ENCODE measurements at places on chromosomes 13 and 19.

DNA sequence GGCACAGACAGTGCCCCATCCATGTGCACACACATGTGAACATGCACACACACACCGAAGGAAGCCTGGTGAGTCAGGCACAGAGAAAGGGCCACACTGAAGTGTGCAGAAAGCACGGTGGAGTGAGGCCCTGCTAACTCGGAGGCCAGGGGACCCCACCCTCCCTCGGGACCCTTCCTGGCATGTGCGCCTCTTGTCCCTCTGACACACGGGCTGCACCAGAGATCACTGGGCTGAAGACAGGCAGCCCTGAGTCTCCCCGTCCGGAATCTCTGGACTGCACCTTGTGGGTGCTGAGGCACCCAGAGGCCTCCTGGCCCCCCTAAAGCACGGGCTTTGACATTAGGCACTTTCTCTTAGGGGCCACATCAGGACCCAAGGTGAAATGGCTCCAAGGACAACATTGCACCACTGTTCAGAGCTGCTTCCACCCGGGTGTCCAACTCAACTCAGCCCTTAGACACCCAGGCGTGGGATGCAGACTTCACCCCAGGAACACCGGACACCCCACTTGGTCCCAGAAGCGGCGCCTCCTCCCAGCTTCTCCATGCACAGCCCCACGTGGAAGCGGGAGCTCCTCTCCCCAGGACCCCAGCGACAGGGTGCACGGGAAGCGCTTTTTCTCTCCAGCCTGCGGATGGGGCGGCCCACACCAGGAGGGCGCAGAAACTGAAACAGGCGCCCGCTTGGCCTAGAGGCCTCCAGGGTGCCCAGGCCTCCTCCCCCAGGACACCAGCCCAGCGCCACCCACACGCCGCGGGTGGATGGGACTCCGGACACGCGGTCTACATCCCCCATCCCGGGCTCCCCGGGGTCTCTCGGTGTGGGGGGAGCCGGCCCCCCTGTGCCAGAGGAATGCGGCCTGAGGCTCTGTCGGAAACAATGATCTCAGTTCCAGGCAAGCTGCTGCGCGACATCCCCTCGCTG is 90.2 kb downstream of the SPACA7 start:
- no peak for DNase-seq

GRCh38 chr13:83996415-83996814 is 114.1 kb upstream of the SLITRK1 start:
- no peak for DNase-seq

- peak; percentile 87 for DNase-seq
These were observed 8.9 kb downstream of the ISYNA1 start for GRCh38 chr19:18428787-18429674.

DNA sequence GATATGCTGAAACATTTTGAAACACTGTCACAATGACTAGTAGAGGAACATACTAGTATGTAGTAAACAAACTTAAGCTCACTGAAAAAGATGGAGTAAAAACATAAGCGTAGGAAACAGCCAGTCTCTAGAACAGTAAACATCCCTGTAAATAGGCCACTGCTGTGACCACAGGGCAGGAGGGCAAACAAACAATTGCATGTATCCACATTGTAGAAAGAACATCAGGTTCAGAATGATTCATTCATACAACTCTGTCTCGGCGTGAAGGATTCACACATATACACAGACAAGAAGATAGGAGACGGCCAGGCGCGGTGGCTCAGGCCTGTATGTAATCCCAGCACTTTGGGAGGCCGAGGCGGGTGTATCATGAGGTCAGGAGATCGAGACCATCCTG is 390.1 kb downstream of the IRS2 start:
- no peak for DNase-seq

DNA sequence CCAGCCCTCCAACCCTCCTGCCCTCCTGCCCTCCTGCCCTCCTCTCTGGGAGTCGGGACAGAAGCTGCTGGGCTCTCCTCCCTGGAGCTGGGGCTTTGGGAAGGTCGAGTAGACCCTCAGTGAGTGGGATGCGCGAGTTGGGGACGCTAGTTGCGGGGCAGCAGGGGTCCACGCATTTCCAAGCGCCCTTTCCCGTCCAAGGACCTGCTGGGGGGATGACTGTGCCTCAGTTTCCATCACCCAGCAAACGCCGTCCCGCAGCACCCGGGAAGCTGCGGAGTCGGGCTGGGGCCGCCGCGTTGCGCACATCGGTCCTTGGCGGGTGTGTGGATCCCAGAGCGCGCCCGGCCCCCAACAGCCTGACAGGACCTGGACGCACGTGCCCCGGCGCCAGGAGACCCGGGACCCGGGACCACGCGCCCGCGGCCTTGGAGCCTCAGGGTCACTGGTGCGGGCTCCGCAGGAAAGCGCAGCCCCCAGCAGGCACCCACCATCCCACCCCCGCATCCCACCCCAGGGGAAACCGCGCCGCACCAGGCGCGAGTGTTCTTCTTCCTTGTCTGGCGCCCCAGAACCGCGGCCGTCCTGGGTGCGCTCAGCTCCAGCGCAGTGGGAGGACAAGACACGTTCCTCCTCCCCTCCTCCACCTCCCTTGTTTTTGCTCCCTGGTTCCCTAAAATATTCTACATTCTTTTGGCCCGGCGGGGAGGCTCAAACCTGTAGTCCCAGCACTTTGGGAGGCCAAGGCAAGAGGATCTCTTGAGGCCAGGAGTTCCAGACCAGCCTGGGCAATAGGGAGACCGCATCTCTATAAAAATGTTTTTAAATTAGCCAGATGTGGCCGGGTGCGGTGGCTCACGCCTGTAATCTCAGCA is 9.2 kb downstream of the ONECUT3 start:
- DNase-seq, result no peak

GRCh38 chr13:111322916-111323331 is 2.5 kb downstream of the TEX29 start:
- DNase-seq, result no peak

GRCh38 chr19:2064788-2065524 is 13.9 kb upstream of the MKNK2 start:
- DNase-seq, result no peak

DNA sequence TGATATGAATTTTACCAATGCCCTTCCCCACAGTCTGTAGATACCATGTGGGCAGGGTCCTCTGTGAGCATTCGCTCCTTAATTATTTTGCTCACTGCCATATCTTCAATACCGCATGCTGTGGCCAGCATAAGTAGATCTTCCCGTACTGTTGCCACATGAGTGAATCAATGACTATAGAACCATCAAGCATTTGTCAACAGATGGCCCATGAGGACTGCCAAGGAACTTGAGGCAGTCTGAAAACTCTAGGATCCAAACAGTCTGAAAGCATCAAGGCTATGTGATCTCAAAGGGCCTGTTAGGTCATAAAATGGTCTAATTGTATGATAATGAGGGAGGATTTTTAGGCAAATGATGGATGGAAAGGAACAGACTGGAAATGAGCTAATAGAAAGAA is 27.4 kb upstream of the GPR12 start:
- DNase-seq, result no peak

- no peak for DNase-seq
These were observed 26.8 kb downstream of the SLC7A1 start for GRCh38 chr13:29568731-29569130.

- peak; percentile 72 for DNase-seq
These were observed 21.9 kb upstream of the SLC35E1 start for GRCh38 chr19:16594131-16594586.

DNA sequence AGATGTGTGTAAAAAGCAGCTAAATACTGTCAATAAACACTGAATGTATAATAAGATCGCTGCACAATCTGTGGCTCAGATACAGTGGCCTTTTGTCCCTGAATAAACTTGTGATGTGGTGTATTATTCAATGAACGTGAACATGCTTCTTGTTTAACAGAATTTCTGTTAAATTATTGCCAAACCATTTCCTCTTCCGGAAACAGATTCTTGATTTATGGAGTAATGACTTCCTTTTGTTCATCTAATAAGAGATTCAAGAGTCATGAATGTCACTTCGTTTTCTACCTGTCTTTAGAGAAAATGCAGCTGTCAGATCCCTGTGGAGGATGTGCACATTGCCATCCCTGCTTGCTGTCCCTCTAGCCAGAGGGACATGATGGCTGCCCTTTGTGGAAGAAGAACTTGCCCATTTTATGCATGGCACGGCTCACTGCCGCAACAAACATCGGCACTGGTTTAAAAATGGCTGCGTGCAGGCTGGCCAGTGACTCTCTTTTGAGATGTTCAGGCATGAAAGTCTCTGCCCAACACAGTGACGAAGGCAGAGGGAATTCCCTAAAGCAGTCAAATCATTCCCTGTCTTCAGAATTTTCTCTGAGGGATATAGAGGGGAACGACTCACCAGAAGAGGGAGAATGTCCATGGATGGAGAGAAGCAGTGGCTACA is 3.1 kb upstream of the TNFSF13B start:
- no peak for DNase-seq

DNA sequence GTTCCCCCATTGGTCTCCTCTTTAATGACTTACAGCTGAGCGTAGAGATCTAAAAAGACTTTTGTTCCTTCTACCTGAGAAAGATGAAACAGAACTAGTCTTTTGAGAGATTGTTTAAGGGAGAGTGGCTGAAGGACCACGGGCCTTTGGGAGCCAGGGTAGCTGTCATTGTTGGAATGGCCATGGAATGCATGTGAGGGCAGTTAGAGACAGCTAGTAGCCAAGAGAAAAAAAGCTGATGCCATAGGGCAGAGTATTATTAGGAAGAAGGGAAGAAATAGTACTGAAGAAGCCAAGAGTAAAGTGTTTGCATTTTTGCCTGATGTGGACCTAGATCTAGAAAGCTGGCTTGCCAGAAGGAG is 5.6 kb downstream of the ZNF507 start:
- DNase-seq, result no peak

GRCh38 chr19:33208904-33209849 is 15.0 kb downstream of the LRP3 start:
- no peak for DNase-seq

DNA sequence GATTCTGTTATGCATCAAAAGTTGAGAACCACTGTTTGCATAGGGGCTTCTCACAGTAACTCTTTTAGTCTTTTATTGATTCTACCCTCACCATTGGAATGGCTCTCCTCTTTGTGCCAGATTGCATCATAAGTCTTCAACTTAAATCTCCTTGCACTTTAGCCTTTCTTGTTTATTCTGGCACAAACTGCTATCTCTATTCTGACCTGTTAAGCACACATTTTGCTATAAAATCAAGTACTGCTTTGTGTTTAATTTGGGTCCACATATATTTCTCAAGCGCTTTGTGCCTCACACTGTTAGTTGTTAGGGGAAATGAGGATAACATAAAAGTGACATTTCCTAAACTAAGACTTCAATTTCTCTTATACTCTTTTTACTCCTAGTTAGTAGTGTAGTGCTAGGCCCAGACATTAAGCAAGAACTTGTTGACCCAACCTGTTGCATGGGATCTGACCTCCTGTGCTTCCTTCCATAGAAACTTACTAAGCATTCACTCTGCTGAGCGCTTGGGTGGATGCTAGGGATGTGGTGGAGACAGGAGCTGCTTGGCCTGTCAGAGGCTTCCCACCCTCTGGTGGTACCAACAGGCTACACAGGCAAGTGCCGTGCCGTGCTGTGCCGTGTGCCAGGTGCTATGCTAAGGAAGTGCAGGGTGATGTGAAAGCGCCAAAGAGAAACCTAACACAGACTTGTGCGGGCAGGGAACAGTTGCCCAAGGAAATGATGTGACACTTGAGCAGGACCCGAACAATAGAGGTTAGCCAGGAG is 1.2 kb downstream of the UTP14C start:
- no peak for DNase-seq

DNA sequence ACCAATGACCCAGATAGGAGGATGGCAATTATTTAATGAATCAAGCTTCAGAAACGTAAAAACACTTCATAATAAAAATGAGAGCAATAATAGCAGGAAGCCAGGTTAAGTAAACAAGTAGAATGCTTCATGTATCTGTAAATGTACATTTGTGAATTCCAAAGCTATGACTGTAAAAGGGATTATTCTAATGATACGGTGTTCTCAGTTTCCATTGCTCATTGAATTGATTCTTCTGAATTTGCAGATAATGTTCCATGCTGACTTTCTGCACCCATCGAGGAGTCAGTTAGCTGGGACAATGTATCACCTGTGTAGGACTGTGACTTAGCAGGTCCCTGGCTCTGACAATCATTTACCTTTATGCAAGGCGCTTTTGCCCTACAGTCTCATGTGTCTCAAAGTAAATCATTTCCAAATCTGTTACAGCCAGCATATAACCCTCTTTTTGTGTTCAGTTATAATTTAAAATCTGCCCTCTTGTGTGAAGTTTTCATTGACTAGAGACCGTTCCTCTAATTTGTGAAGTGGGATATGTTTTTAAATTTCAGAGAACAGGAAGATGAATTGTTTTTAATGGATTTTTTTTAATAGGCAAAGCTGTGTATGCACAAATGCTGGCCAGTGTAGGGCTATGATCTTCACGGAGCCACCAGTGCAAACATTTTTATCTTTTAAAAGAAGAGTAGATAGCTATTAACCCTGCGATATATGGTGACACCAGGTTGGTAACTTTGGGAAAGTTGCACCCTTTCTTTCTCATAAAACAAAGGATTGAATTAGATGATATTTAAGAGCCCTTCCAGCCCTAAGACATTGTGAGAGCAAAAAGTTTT is 267.1 kb downstream of the KLF5 start:
- no peak for DNase-seq

- no peak for DNase-seq
These were observed 31.5 kb downstream of the COL4A2 start for GRCh38 chr13:110338441-110339101.

GRCh38 chr19:33621065-33621785 is 528 bp upstream of the CHST8 start:
- DNase-seq, result no peak

- DNase-seq, result no peak
These were observed 11.7 kb downstream of the CIC start for GRCh38 chr19:42280815-42281145.

- no peak for DNase-seq
These were observed 180.6 kb upstream of the SOX1 start for GRCh38 chr13:111886217-111886945.

GRCh38 chr19:17706750-17707181 is 12.5 kb upstream of the MAP1S start:
- no peak for DNase-seq

- no peak for DNase-seq
These were observed 194.0 kb downstream of the NDFIP2 start for GRCh38 chr13:79674765-79675515.

DNA sequence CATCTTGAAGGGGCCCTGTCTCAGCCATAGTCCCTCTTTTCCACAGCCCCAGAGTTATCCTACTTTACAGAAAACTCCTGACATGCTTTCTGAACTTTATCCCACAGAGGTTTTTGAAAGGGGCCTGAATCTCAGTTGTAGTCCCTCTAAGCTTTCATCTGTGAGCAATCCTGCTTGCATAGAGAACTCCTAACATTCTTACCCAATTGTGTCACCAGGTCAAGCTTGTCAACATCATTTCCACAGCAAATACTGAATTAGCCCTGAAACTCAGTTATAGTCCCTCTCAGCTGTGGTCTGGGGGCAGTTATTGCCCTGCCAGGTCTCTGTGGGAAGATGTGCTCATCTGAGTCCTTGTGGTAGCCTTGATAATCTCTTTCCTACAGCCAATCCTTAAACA is 2190.3 kb upstream of the PCDH20 start:
- no peak for DNase-seq

DNA sequence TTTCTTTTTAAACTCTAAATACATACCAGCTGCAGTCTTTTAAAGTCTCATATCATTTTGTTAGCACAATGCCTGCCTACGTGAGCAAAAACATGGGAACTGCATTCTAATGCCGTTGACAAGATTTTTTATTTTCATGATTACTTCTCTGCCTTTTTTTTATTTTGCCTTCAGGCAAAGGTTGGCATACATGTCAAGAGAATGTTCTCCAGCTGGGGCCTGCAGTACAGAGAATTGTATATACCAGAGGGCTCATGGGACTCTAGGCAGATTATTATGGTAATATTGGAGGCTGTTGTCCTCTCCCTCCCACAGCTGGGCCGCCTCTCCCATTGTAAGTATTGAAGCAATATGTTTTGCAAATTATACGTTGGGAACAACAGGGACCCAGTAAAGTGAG is 53.9 kb upstream of the OBI1 start:
- no peak for DNase-seq
